Renal cortical epithelial cell (primary cell): ENCODE measurements at places on chromosomes 11 and 22.
A peak's percentile ranks its signal among the peaks of the same experiment; 100 is the strongest.

GRCh38 chr22:42959576-42960509 is 55.1 kb downstream of the PACSIN2 start:
- peak; percentile 91 for DNase-seq

DNA sequence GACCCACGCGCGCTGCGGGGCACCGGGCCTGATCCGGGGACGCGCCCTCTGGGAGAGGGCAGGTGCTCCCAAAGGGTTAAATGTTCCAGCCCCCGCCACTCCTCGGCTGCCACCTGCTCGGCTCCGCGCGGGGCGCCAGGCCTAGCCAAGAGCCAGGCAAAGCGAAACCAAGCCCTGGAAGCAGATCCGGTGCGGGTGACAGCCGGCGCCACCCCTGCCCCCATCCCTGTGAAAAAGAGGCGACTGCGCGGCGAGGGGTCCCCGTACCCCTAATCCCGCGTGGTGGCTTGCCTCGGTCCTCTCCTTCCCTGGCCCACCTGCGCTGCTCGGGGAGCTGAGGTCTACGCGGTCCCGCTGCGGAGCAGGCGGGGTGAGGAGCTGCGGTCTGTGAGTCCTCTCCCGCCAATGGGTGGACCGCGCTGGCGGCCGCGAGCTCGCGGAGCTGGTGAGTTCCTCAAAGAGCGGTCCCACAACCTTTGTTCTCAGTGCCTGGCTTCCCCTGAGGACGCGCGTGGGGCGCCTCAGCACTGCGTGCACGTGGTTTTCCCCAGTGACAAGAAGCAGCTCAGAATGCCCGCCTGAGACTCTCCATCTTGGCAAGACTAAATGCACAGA is at the start of gene ME3:
TSS of gene ME3 (minus strand) at position 610 of the 615 bp plus-strand sequence.
- no peak for DNase-seq

DNA sequence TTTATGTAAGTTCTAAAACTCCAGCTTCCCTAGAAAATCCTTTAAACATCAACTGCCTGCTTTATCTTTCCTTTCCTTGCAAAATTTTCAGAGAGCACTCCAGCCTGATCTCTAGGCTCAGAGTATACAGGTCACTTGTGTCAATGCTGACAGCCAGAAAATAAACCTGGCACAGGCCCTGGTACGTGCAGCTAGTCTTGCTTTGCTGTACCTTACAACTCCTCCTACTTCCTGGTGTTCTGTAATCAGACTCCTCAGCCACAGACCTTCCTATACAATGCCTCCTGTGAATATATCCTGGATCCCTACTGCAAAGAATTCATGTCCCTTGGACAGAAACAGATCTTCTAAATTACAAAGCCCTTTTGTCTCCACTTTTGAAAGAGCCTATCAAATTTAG is 24.2 kb upstream of the TMEM123 start:
- DNase-seq = peak; percentile 59

DNA sequence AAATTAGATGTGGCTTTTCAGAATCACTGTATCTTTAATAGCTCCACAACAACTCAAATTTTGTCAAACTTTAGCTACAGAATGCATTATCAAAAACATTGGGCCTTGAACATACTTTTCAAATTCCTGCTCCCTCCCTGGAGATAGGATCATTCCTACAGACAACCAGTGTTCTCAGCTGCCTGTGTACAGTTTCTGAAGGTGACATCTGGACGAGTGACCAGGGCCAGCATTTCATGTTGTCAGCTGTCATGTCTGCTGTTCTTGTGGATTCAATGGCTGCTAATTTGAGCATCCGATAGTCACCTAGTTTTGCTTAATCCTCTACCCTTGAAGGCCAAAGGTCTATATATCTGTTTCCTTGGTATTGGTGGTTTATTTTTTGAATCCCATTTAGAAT is 188.2 kb downstream of the DBX1 start:
- no peak for DNase-seq

DNA sequence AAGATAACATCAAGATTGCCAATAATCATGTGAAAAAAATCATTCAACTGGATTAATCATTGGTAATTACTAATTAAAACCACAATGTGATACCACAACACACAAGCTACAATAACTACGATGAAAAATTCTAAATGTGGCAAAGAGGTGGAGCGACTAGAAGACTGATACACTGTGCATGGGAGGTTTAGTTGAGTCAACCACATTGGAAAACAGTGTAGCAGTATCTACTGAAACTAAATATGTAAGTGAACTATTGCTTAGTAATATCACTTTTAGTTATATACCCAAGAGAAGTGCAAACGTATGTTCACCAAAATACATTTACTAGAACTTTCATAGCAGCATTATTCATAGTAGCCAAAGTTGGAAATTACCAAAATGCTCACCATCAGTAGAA is 359.9 kb downstream of the ETS1 start:
- DNase-seq = no peak

DNA sequence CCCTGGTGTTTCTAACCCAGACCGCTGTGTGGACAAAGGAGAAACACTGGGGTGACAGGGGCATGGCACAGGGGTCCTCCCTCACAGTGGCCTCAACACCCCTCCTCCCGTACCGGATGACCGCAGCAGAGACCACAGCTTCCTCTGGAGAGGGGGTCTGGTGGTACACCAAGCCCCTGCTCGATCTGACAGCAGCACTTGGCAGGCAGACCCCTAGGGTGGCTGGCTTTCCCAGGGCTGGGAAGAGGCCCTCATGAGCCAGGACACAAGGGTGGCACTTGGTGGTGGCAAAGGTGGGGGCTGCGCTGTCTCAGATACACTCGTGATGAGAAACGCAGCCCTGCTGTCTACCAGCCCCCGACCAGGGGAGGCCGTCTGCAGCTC is 38.7 kb downstream of the DUSP8 start:
- no peak for DNase-seq

DNA sequence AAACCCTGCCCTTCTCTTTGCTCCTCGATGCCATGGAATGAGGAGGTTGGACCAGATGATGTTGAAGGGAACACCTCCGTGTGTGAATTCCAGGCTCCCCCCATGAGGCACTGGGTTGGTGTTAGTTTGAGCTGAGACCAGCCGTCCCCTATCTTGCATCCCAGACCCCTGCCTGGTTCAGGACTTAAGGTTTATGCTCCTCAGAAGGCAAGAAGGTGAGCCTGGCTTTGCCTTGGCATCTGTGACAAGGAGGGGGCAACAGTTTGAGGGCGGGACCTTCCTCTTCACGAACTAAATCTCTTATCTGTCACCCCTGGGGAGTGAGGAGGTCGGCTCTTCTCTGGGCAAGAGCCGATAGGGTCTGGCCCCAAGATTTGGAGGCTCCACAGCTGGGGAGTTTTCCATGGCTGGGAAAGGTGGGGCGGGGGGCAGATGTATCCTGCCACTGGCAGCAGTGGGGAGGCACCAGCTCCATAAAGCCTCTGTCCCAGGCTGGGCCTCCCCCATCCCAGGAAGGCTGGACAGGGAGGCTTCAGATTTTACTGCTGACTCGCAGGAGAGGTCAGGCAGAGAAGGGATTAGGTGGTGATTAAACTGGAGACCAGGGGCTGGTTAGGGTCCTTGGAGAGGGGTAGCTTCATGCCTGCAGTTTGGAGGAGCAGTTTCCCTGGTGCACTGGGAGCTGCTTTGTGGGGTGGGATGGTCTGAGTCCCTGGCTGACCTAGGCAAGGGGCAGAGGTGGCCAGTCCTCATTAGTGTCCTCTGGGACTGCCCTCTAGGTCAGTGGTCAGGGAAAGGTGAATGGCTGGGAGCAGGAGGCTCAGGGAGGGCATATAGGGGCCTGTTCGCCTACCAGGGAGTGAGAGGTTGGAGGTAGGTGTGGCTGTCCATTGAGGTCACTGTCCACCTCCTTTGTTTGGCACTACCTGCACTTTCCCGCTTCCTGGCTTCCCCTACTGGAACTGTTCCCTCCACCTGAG is 1.1 kb downstream of the SEC14L2 start:
- DNase-seq = no peak

GRCh38 chr11:74139151-74139918 is 31.5 kb downstream of the C2CD3 start:
- DNase-seq = peak; percentile 22

DNA sequence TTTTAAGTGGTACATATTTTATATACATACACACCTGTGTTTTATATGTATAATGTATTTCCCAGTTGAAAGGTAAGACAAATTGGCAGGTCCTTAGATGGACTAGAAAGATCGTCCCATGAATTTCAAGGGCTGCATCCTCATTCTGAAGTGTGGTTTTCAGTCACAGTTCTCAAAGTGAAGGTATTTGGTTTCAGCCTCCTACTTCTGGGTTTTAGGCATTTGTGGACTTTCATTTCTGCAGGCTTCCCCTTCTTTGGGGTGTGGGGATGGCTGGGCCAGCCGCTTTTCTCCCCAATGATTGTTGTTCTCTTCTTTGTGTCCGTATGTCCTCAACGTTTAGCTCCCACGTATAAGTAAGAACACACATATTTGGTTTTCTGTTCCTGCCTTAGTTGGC is 10.0 kb downstream of the DCPS start:
- DNase-seq = no peak

GRCh38 chr11:78400116-78400515 is 17.5 kb downstream of the GAB2 start:
- DNase-seq = no peak

DNA sequence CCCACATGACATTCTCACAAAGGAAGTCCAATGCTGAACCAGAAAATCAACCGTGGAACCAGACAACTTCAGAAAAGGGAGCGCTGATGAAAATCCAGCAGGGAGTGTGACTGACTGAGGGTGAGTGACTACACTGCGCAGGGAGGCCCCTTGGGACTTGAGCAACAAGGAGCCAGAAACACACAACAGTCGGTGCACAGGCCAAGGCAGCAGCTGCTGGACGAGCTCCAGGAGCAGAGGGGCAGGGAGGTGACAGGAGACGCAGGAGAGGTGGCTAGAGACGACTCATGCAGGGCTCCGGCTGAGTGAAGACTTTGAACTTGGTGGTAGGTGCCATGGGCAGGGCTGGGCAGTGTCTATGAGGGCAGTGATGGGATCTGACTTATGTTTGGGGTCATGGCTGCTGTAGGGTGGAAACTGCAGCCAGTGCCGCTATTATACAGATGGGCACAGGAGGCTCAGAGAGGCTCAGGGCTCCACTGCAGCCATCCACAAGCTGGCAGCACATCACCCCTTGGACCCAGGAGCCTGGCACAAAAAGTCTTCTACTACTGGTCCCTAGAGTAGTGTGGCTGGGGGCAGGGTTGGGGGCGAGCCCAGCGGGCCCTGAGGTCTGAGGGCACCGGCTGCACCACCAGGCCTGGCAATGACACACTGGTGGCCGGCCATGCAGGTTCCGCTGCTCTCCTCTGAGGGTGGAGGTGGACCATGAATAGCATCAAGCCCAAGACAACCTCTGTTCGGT is 10.3 kb upstream of the FADD start:
- DNase-seq = no peak

DNA sequence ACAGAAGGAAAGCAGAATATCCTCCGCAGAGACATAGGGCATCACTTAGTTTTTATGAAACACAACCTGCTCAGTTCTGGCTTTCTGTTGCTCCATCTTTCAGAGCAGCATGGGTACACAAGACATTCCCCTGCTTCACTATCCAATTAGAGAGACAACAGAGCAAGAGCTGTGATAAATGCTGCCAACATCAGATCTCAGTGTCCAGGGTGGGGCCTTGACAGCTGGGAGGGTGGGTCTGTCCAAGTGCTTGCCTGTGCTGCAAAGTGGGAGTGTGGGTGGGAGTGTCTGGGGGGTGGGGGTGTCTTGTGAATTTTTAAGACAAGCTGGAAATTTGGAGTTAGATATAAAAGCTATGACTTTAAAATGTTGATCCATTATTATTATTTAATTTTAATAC is 369.6 kb downstream of the TENM4 start:
- no peak for DNase-seq

GRCh38 chr11:68013611-68014156 is 3.6 kb downstream of the ALDH3B1 start:
- no peak for DNase-seq

DNA sequence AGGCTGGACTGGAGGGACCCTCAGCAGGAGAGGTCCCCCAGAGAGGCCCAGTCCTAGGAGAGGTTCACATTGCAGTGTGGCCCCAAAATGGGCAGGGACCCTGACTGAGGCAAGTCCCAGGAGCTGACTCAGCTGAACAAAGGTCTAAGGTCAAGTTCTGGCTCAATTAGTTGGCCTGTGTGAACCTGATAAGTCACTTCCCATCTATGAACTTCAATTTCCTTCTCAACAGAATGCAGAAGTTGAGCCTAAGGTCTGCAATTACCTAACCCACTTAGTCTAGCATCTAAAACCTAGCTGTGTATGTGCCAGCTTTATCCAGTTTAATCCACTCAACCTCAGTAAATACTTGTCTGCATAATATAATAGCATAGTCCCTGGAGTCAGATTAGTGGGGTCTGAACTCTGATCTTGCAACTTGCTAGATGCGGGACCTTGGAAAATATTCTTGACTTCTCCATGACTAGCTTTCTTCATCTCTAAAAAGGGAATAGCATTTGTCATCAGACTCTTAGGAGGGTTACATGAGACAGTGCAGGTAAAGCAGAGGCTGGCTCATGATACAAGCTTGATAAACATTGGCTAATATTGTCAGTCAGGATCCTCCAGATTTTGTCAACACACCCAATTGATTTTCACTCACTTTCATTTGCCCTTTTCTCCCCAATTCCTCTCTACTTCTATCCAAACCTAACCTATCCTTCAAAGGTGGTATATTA is 465.5 kb downstream of the INSC start:
- DNase-seq = no peak

- no peak for DNase-seq
These were observed 59.9 kb upstream of the SHISAL1 start for GRCh38 chr22:44372611-44373010.

- no peak for DNase-seq
These were observed 4.8 kb upstream of the MOB2 start for GRCh38 chr11:1491379-1491778.

GRCh38 chr11:125542709-125543108 is 26.6 kb upstream of the EI24 start:
- DNase-seq = no peak

- DNase-seq = no peak
These were observed 41.4 kb downstream of the SCUBE2 start for GRCh38 chr11:9049959-9050358.

GRCh38 chr11:83158965-83159901 is 2.3 kb downstream of the PCF11 start:
- no peak for DNase-seq

DNA sequence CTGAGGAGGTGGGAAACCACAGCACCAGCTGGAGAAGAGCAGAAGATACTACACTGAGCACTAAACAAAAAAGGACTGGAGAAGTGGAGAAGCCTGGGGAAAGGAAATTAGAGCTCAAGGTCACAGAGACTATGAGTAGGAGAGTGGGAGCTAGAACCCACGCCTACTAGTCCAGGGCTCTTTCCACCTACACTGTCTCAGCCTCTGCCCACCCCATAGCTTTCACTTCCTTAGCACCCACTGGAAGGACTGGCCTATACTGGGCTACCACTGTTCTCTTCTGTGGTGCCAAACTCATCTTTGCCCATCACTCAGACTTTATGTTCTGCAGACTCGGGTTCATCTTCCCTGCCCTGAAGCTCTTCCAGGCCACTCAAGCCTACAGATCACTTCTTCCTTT is 94.3 kb upstream of the PHOX2A start:
- DNase-seq = no peak

GRCh38 chr11:118519549-118519948 is 7.7 kb upstream of the TTC36 start:
- no peak for DNase-seq
